ENCODE measurements at places on chromosomes 3 and 15.

GRCh38 chr3:111854990-111855389 lies 4.1 kb upstream of the PHLDB2 start:
- DNase-seq = no peak

DNA sequence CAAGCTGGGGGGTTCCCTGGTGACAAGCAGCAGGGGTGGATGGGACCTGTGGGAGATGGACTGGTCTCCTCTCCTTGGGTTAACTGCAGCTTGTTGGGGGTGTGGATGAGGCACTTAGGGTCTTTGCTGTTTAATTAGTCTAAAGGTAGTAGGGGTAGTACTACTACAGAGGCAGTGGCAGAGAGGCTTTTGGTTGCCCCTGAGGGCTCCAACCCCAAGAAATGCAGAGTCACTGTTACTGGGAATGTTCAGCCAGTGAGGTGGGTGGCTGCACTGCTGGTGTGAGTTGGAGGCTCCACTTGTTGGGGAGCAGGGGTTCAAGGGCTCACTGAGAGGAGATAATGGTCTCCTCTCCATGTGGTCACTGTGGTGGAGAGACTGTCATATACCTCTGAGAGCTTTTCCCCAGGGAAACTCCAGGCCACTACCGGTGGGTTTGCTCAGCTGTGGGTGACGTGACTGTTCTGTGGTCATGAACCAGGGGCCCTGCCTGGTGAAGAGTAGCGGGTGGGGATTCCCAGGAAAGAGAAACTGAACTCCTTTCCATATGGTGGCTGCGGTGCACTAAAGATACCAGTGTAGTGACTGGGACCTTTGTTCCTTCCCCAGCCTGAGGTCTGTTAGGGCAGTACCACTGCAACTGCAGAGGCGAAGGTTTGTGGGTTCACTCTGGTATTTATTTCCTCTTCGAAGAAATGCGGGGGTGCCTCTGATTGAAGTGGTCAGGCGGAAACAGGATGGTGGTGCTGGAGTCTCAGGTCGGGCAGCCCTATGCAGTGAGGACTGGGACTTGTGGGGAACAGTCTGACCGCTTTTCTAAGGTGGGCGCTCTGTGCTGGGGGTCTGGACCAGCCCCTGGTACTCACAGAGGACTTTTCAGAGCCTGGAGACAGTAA lies 68.9 kb upstream of the TNFSF10 start:
- peak; percentile 10 for DNase-seq

GRCh38 chr3:33004961-33005360 lies 53.5 kb downstream of the CCR4 start:
- DNase-seq = no peak

GRCh38 chr15:100520132-100520921 lies 8.4 kb downstream of the CERS3 start:
- DNase-seq = no peak

DNA sequence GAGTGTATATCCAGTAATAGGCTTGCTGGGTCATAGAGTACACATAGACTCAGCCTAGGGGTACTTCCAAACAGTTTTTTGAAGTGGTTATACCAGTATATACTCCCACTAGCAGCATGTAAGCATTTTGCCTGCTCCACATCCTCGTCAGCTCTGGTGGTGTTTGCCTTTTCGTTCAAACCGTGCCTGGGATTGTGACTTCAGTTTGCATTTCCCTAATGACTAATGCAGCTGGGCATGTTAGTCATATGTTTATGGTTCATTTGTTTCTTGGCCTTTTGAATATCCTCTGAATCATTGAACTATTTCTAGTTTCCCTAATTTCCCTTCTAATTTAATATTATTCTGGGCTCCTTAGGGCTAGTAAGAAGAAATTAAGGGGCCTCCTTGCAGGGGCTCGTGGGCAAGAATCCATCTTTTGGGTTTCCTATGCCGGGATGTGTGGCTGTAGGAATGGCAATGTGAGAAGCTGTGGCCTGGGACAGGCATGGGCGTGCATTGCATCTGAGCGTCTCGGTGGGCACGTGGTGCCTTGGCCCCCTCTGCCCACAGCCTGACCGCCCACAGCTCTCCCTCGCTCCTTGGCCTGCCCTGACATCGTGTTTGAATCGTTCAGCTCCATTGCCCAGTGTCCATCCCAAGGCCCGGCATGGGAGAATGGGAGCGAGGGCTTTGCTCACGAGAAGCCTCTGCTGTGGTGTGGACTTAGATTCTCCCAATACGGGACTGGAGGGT lies 26.4 kb downstream of the FAH start:
- no peak for DNase-seq

DNA sequence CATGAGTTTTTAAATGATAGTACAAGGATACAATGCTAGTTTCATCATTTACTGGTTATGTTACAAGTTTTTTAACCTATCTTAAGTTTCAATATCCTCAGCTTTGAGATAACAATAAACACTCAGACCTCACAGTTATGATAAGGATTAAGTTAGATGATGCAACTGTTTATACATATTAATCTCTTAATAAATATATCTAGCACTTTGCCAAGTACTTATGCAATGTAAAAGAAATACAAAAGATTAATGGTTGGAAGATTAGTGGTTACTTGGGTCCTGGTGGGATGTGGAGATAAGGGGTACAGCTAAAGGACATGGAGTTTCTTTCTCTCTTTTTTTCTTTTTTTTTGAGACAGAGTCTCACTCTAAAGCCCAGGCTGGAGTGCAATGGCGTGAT lies 12.0 kb downstream of the SPPL2A start:
- no peak for DNase-seq

GRCh38 chr15:60397772-60398445 lies at the start of gene ANXA2:
Gene ANXA2 (minus strand): TSS chr15:60397986. CDS start chr15:60386075, 11,911 bp downstream.
- DNase-seq = peak; percentile 79

DNA sequence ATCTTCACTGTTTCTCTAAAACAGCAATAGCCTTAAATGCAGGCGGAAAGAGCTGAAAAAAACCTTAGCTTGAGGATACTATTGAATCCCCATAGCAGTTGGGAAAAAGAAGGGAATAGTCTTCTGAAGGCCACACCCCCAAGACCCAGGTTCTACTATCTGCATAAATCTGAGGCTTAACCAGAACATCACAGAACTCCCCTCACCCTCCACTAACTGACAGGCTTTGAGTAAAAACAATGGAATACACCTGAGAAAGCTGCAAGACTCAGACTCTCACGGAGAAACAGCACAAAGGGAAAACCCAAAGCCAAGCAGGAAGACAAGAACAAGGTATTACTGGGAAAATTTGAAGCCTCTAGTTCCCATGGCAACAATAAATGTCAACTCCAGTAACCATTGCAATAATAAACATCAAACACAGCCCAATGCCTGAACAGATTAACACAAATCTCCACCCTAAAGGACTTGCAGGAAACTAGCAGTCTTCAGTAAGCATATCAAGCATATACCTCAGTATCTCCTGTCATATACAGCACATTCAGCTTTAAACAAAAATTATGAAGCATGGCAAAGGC lies 56.4 kb downstream of the TMCC1 start:
- no peak for DNase-seq

- no peak for DNase-seq
Observed at GRCh38 chr3:191005790-191006189, 143.3 kb upstream of the GMNC start.

- no peak for DNase-seq
Observed at GRCh38 chr3:73787620-73788019, 162.9 kb upstream of the PDZRN3 start.

GRCh38 chr15:35181538-35181937 lies 96.4 kb upstream of the NANOGP8 start:
- no peak for DNase-seq

DNA sequence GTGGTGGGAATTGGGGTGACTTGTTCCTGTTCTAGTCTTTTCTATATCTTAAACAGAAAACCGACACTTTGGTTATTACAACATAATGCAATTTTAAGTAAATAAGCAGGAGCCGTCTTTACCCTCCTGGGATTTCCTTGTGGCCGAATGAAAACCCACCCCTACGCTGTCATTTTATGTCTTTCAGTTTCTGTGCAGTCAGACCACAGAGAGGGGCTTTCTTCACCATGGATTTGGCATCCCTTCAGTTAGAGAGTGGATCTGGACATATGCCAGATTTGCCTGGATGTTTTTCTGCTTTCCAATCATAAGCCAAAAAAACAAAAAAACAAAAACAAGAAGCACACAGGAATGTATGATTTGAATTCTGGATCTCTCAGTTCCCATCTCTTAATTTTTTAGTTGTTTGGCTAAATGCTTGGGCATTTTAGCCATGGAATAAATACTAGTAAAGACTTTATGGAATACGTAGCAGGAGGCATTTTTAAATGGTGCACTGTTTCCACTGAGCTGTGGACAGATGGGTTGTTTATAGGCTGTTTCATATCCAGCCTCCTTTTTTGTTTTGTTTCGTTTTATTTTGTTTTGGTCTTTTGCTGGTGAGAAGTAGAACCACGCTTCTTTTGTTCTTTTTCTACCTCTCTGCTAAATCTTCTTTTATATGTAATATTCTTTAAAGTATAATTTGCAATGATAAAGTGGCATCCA lies 272.9 kb downstream of the FEZF2 start:
- no peak for DNase-seq

- DNase-seq = no peak
Observed at GRCh38 chr3:191369616-191370010, 39.3 kb upstream of the UTS2B start.

DNA sequence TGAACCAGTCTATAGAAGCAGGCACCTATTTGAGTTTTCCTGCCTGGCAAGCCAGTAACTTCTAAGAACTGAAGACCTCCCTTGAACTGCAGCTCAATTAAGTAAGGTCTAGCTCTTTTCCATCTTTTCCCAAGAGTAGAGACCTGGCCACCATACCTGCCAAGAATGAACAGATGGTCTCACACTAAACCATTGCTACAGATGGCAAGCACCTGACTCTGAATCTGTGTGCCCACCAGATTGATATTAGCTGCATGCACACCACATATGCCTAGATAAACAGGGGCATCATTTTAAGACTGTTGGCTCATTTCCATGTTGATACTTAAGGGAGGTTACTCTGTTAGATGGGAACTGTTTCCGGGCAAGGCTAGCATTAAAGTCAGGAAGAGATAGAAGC lies 34.8 kb upstream of the GSK3B start:
- DNase-seq = no peak

DNA sequence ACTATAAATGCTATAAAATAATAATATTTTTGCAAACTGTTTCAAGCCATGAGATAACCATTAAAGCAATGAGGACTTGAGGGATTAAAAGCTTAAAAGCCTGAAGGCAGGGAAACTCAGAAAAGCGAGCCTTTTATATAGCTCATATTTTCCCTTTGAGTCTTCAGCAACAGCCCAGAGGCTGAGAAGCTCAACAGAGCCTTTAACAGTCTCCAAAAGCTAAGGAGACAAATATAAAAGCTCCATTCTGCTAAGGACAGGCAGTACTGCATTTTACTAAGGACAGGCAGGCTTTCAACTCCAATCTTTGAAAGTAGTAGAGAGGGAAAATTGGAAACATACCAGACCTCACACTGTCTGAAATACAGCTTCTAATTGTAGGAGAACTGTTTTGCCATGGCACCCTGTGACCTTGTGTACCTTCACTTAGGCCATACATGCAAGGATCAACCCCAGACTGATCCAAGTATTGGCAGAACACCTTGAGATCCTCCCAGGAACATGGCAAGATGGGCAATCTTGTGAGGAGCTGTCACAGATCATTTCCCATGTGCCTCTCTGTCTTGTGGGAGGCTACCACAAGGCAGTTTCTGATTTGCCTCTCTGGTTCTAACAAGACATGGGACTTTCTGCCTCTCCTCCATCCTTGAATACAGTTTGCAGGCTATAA lies 53.1 kb upstream of the ARNT2 start:
- DNase-seq = no peak
